ENCODE measurements at places on chromosomes 5 and 9. TPM values are rescaled to one million over a fixed set of nuclear protein-coding genes. Genes with fewer than 3 reads are reported as not detected.

Gene PRRX2
- total RNA-seq: not detected

Gene RMRP
- 11,185 TPM for total RNA-seq

Gene EQTN
- total RNA-seq: not detected

Gene OR13C8
- not detected for total RNA-seq

Gene LHX3
- not detected for total RNA-seq

Gene CDC14B
- total RNA-seq: 0.62 TPM

Gene ZNF366
- total RNA-seq: not detected

Gene WNT8A
- not detected for total RNA-seq

Gene C5orf58
- total RNA-seq: not detected

Gene TRMT10B
- total RNA-seq: 14.3 TPM

Gene PCDHB3
- not detected for total RNA-seq

Gene OR1J2
- total RNA-seq: not detected

Gene GABRA1
- total RNA-seq: not detected

Gene PCDHGB1
- not detected for total RNA-seq

Gene PTBP3
- 147 TPM for total RNA-seq

Gene ACOT12
- total RNA-seq: not detected

Gene ANKRD31
- total RNA-seq: 0.17 TPM

Gene ISL1
- not detected for total RNA-seq

Gene SHOC1
- not detected for total RNA-seq

Gene DNAI1
- total RNA-seq: not detected

Gene PHPT1
- 99.4 TPM for total RNA-seq

Gene RPS14
- total RNA-seq: 2,151 TPM

Gene SMIM33
- 1.1 TPM for total RNA-seq

Gene CNTFR
- not detected for total RNA-seq

Gene POLE3
- 66.6 TPM for total RNA-seq

Gene STK32A
- total RNA-seq: not detected

Gene TMEM245
- total RNA-seq: 30.6 TPM

Gene PITX1
- not detected for total RNA-seq

Gene PFN3
- total RNA-seq: not detected

Gene RASEF
- not detected for total RNA-seq

Gene CCDC127
- 8.0 TPM for total RNA-seq

Gene PROB1
- 3.3 TPM for total RNA-seq

Gene PALM2AKAP2
- total RNA-seq: not detected

Gene WWC1
- 0.60 TPM for total RNA-seq

Gene CDKN2B
- 0.65 TPM for total RNA-seq

Gene CAMK4
- total RNA-seq: 139 TPM

Data from activated CD4-positive, alpha-beta T cell treated with anti-CD3 and anti-CD28 coated beads, Interleukin-2, amount 10 ng/mL, durations not matched to agents 7 days and 5 days (primary cell).